HS-27A (cell line): ENCODE measurements at places on chromosomes 6 and 20.

- DNase-seq: no peak
Measured at GRCh38 chr6:17405944-17406245, 12.5 kb downstream of the CAP2 start.

- DNase-seq: no peak
Measured at GRCh38 chr6:3885262-3886036, 36.3 kb downstream of the FAM50B start.

- DNase-seq: no peak
Measured at GRCh38 chr6:121858986-121859385, 423.5 kb downstream of the GJA1 start.

DNA sequence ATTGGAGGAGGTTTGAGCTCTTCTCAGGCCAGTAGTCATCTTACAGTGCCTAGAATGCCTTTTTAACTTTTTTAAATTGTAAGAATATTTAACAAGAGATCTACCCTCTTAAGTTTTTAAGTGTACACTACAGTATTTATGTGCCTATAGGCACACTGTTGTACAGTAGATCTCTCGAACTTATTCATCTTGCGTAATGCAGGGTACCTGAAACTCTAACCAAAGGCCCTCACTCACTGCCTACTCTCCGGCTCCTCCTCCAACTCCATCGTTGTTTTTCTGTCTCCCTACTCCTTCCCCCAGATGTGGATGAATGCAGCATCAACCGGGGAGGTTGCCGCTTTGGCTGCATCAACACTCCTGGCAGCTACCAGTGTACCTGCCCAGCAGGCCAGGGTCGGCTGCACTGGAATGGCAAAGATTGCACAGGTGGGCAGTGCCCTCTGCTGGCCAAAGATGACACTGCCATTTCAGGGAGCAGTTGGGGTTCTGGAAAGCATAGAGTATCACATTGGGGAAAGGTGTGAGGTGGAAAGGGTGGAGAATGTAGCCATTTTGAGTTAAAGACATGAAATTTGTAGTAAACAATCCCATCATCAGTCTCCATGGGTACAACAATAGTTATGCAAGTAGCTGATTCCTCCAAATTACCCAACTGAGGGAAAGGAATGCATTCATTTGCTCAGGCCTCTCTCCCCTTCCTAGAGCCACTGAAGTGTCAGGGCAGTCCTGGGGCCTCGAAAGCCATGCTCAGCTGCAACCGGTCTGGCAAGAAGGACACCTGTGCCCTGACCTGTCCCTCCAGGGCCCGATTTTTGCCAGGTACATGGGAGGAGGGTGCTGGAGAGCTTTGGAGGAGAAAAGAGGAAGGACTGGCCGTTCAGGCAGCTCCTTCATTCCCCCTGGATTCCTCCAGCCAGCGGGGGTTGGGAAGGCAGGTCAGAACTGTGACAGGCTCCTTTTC lies 18.4 kb upstream of the ZNF76 start:
- DNase-seq: no peak

GRCh38 chr20:17916433-17916891 lies 52.1 kb downstream of the SNX5 start:
- no peak for DNase-seq

- DNase-seq: no peak
Measured at GRCh38 chr6:106973018-106973835, 1.3 kb downstream of the CD24 start.

- no peak for DNase-seq
Measured at GRCh38 chr20:37245216-37246150, 16.1 kb downstream of the GHRH start.

- no peak for DNase-seq
Measured at GRCh38 chr20:39736434-39737327, 774.5 kb downstream of the DHX35 start.

DNA sequence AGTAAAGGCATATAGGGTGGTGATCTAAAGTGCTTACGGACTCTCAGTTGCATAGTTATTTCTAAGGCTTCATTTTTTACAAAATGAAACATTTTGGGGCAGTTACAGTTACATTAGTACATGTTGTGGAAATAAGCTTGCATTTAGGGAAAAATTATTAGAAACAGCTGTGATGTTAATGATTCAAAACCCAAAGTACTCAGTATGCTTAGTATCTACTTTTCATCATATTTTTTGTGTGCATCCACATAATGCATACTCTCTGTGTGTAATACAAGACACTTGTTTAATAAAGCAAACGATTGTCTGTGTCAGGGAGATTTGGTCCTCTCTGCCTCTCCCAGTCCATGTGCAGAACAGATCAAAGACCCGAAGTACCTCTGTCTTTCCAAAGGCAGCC lies 11.4 kb upstream of the TBX18 start:
- DNase-seq: no peak

DNA sequence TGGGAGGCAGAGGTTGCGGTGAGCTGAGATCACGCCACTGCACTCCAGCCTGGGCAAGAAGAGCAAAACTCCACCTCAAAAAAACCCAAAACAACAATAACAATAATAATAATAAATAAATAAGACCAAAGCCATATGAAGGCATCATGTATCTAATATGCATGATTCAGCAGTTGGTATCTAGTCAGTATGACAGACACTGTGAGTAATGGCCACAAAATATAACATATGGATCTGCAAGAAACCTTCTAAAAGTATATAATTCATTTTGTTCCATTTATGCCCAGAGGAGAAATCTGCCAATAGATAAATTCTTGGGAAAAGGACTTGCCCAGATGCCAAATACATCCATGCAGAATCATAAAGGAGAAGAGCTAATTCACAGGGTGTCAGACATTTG lies 252.3 kb downstream of the BTBD9 start:
- no peak for DNase-seq

DNA sequence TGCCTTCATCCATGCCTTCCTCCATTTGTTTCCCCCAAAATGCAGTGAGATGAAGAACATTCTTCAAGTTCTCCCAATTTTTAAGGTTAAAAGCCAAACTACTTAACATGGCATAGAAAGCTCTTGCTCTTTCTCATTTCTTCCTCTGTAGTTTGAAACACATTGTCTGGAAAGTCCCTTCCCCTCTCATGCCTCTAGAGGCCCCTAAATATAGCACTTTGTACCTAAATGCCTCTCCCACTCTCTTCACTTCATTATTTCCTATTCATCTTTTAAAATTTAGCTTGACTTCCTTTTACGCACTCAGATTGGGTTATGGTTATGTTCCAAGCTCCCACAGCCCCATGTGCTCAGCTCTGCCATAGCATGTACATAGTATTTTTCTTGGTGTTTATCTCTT lies 389.3 kb downstream of the HDGFL1 start:
- DNase-seq: no peak

DNA sequence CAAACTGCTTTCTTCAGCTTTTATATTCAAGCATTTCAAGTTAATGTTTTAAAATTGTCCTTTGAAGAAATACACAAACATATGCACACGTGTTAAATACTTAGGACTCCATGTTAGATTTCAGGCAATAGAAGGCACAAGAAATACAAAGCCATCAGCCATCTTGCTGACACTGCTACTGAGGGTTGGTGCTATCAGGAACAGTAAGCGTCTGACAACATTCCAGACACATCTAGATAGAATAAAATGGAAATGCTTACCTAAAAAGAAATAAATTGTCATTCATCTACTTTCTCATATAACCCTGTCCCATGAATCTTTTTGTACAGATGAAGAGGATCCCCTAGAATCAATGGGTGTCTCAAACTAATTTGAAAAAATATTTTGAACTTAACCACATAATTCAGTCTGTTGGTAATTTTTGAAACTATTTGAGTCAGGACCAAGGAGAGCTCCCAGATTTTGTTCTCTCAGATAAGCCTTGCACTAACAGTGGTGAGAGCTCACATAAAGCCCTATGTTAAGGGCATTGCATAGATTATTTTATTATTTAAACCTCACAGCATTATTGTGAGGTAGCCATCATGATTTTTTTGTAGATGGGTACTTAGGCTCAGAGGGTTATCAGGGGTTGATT lies 631.1 kb upstream of the POU3F2 start:
- DNase-seq: no peak

DNA sequence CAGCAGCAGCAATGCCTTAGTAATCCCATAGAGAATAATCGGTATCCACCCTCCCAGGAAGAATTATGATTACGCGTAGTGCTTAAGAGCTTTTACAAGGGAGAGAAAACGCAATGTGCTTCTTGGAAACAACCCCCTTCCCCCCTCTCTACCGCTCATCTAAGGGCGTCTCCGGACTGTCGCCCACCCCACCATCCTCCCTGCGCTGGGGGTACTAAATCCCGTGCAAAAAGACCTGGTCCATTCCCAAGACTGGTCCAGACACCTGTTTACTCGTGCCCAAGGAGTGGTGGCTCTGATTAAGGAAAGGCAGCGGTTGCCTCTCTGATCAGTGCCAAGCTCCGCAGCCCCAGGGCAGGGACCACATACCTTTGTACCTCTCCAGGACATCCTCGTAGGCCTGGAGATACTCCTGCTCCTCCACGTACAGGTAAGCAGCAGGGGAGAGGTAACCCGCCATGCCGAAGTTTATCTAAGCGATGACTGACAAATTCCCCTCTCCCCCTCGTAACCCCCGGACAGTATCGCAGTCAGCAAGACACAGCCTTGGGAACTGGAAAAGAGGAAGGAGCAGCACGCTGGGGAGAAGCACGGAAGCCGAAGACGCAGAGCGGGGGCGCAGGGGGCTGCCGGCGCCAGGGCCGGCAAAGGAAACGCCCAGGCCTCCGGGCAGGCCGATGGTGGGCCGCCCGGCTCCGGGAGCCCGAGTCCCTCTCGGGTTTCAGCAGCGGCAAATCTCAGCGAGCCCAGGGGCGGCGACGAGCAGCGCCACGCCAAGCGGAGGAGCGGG lies 112.0 kb upstream of the BEND6 start:
- no peak for DNase-seq

- no peak for DNase-seq
Measured at GRCh38 chr6:31822036-31822821, 5.3 kb upstream of the HSPA1B start.
